ENCODE measurements at places on chromosomes 12 and 14. TPM values are rescaled to one million over a fixed set of nuclear protein-coding genes. Genes with fewer than 3 reads are reported as not detected.

GRCh38 chr14:54549862-54550261 lies 17.1 kb upstream of the SAMD4A start:
- no peaks in the 10 kb centered on the region for H3K4me1 ChIP-seq
- no peak overlapping the region for H3K27ac ChIP-seq
- H3K4me3 ChIP-seq, result no peak overlapping the region
- H3K27me3 ChIP-seq, result no peaks in the 10 kb centered on the region

DNA sequence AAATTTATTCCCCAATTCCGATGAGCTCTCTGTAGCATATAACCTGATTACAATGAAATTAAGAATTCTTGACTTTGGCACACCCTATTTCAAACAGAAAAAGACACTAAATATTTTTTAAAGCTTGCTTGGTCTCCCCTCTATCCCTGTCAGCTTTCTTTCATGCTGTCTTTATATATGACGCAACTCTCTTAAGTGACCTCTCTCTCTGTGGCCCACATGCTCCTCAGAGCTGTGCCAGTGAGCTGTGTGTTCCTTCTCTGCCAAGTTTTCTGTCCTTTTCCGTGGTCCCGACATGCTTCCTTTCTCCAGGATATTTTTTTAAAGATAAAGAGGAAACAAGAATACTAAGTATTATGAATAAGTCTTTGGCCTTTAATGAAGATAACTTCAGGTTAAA lies 484.0 kb downstream of the ETNK1 start:
- H3K4me1 ChIP-seq, result no peaks in the 10 kb centered on the region
- no peak overlapping the region for H3K27ac ChIP-seq
- H3K4me3 ChIP-seq, result no peak overlapping the region
- no peak for DNase-seq
- no peaks in the 10 kb centered on the region for H3K27me3 ChIP-seq

GRCh38 chr14:89348722-89349121 lies 68.3 kb downstream of the FOXN3 start:
- peaks cover 40% of the 10 kb centered on the region for H3K4me1 ChIP-seq
- no peak overlapping the region for H3K4me3 ChIP-seq
- H3K27ac ChIP-seq, result no peak overlapping the region

- H3K4me3 ChIP-seq, result peak overlapping the region; percentile 96
- H3K27ac ChIP-seq, result peak overlapping the region; percentile 58
These were observed 582 bp downstream of the SGPP1 start for GRCh38 chr14:63727231-63727735.

GRCh38 chr12:46660719-46661109 lies 165.1 kb downstream of the SLC38A4 start:
- H3K4me1 ChIP-seq, result no peaks in the 10 kb centered on the region
- no peak overlapping the region for H3K4me3 ChIP-seq
- H3K36me3 ChIP-seq, result no peaks in the 10 kb centered on the region

Gene CLEC14A
- not detected for total RNA-seq

Gene IL31
- not detected for total RNA-seq

Gene AQP6
- not detected for total RNA-seq

- H3K27me3 ChIP-seq, result no peaks in the 10 kb centered on the region
- no peak overlapping the region for H3K4me3 ChIP-seq
- no peaks in the 10 kb centered on the region for H3K36me3 ChIP-seq
- DNase-seq, result no peak
- no peak overlapping the region for H3K27ac ChIP-seq
These were observed 109.5 kb upstream of the PKP2 start for GRCh38 chr12:33006106-33006505.

GRCh38 chr12:65419284-65420072 lies 141.0 kb downstream of the MSRB3 start:
- no peaks in the 10 kb centered on the region for H3K27me3 ChIP-seq
- no peak overlapping the region for H3K27ac ChIP-seq
- no peak overlapping the region for H3K4me3 ChIP-seq
- H3K4me1 ChIP-seq, result no peaks in the 10 kb centered on the region
- DNase-seq, result no peak
- no peaks in the 10 kb centered on the region for H3K36me3 ChIP-seq

- no peak for DNase-seq
- no peak overlapping the region for H3K4me3 ChIP-seq
- no peak overlapping the region for H3K27ac ChIP-seq
These were observed 18.6 kb downstream of the TPCN1 start for GRCh38 chr12:113239811-113240331.

All from CD4-positive, alpha-beta T cell (primary cell).